Uterus (tissue), 4 donors: ENCODE measurements at places on chromosomes 2 and 18. TPM values are rescaled to one million over a fixed set of nuclear protein-coding genes. Genes with fewer than 3 reads are reported as not detected.

- no peak for DNase-seq
Measured at GRCh38 chr18:62201870-62202269, 14.8 kb downstream of the RELCH start.

GRCh38 chr18:75253784-75254183 is 43.2 kb downstream of the TSHZ1 start:
- DNase-seq = no peak

The SPIRE1 gene
- total RNA-seq = 12.9 TPM

DNA sequence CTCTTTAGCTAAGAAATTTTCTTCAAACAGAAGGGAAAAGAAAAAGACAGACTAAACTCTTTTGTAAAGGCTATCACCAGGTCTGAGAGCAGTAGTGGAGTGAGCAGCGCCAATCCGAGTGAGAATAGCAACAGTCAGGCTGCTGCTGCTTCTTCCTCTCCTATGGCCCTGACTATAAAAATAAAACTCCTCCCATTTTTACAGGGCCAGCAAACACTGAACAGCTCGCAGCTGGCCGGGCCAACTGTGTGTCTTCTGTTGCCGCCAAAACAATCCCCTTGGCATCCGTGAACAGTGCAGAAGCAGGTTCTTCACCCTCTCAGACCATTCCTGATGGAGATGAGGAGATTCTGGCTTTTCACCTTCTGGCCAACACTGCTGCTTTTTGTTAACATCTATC is 124.5 kb downstream of the CNTNAP5 start:
- DNase-seq = no peak

- no peak for DNase-seq
Measured at GRCh38 chr2:239178484-239178883, 222.3 kb downstream of the HDAC4 start.

The SKOR2 gene
- total RNA-seq = not detected

GRCh38 chr2:4678927-4679326 is 975.6 kb downstream of the DCDC2C start:
- no peak for DNase-seq

DNA sequence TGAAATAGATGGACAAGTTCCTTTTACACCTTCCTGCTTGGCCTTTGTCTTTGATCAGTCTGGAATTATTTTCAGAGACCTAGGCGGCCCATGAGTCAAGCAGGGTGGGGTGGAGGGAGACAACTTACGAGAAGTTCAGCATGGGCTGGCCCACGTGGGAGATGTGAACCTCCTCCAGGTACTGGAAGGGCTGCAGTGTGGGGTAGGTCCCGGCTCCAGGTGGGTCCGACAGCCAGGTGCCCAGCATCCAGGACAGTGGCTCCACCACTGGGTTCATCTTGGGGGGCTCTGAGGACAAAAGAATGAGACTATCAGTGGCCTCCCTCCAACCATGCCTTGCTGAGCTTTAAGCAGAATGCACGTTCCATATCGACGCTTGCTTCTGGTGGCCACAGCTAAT is 30.8 kb downstream of the THAP4 start:
- no peak for DNase-seq

The DAPL1 gene
- total RNA-seq = not detected

GRCh38 chr18:48905513-48905912 is 45.3 kb downstream of the SMAD7 start:
- DNase-seq = no peak

- no peak for DNase-seq
Measured at GRCh38 chr2:218837495-218837894, 5.9 kb upstream of the PRKAG3 start.

GRCh38 chr2:60295636-60295962 is 257.9 kb downstream of the BCL11A start:
- DNase-seq = no peak
